ENCODE measurements at places on chromosomes 3 and 15.

DNA sequence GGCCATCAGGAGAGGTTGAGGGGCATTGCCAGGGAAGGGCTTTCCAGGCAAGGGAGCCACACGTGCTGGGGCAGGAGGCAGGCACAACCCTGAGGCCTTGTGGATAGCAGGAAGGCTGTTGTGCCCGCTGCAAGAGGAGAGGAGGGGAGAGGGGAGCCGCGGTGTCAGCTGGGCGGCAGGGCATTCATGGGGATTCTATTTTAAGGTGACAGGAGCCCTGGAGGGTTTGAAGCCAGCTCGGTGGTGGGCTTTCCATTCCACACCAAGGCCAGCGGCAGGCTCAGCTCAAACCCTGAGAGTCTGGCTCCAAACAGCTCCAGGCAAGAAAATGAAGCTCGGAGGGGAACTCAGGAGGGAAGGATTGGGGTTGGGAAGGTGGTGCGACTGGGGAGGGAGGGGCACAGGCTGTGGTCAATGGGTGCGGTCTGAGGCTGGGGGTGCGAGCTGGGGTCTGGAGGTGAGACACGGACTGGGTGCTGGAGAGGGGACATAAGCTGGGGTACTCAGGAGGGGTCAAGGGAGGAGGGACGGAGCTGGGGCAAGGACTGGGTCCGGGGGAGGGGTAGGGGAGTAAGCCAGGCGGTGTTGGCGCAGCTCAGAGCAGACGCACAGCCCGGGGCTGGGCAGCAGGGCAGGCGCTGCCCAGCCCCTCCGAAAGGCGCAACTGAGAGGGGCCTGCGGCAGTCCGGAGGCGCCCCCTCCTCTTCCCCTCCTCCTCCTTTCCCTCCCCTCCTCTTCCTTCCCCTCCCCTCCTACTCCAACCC lies 43.4 kb downstream of the TPRA1 start:
- no peak for DNase-seq

DNA sequence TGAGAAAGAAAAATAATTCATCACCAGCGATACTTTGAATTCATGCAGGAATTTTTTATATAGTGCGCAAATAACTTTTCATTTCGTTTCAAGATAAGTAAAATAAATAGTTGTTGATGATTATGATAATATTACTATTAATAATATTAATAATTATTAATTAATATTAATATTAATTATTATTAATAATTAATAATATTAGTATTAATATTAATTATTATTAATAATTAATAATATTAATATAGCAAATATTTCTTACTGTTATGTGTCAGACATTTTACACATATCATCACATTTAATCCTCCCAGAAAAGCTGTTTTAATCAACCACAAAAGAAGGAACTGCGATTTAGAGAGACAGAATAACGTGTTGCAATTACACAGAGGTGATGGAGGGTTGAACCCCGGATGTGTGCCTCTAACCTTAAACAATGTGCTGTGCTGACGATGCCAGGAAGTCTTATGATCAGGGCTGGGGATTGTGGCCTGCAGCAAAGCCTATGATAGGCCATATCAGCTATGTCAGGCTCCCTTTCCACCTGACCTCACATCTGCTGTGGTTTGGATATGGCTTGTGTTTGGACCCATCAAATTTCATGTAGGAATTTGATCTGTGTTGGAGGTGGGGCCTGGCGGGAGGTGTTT lies 263.5 kb upstream of the NR2F2 start:
- no peak for DNase-seq

GRCh38 chr3:185920184-185920583 lies 17.6 kb downstream of the TRA2B start:
- DNase-seq = no peak

DNA sequence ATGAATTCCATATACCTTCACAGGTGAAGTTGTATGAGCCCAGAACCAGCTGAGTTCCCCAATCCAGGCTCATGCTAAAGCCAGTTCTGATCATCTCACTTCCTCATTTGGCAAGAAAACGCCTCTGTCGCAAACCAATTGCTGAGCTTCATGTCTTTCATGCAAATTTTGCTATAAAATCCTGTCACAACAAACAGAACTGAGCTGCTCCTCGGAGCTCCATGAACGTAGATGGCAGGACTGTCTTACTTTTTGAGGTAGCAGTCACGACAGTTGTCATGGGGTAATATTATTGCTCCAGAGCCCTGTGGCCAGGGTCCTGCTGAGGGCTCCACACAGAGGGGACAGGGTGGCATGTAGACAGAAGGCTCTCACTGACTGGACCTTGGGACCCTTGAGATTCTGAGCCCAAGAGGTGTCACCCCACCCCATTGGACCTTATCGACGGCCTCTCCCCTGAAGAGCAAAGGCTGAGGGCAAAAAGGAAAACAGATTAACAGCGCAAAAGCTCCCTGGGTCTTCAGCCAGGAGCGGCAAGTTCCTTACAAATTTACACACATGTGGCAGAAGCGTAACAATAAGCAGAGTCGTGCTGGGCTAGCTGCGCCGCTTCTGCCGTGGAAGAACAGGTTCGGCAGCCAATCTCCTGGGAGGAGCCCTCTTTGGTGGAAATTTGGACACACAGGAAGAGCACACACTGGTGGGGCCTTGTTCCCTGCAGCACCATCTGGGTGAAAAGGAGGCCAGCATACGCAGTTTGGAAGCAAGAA lies 249.2 kb downstream of the OPA1 start:
- DNase-seq = no peak

DNA sequence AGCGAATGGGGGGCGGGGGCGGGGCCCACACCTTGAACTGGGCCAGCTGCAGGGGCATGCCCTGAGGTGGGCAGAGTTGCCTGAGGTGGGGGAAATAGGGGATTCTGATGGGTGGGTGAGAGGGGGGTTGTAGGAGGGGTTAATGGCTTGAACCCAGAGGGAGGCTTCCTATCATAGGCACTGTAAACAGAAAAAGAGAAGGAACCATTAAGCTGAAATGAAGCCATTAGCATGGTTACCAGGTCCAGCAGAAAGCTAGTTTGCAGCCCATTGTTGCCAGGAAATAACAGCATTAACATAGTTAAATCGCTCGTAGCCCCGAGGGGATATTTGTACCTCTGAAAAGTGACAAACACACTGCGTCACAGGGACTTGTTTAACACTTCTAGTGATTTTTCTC lies 29.0 kb downstream of the ETV5 start:
- no peak for DNase-seq

GRCh38 chr15:81255958-81256320 lies 59.3 kb downstream of the IL16 start:
- no peak for DNase-seq

DNA sequence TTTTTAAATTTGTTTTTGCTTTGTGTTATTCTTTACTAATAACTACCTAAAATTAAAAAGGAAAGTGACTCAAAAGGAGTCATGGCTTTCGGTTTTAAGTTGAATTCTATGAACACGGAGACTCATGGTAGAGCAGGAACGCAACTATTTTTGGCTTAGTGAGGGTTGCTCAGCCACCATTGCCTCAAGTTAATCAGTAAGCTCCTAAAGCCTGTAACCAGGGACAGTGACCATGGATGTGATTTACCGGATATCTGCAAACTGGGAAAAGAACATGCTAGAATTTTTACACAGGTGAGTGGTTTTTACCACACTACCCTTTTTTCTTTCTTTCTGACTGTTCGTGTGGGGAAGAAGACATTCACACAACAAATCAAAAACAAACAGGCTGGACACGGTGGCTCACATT lies 11.8 kb downstream of the SLC12A8 start:
- no peak for DNase-seq

DNA sequence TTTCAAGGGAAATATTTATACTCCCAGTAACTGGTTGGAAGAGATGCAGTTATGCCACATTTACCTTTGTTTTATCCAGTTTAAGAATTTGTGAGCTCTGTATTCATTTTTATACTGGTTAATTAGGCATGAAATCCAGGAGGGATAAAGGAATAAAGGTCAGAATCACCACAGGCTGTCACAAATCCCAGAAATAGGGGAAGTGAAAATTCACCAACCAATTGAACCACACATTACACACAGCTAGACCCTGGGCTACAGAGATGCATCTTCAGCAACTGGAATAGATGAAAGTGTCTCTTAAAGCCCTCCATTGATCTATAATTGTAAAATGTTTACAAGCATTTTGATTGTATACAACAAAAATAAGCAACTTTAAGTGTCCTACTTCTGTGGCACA lies 18.5 kb downstream of the SERPINI1 start:
- DNase-seq = no peak

- DNase-seq = no peak
Observed at GRCh38 chr3:157131861-157132260, 28.1 kb downstream of the CCNL1 start.

DNA sequence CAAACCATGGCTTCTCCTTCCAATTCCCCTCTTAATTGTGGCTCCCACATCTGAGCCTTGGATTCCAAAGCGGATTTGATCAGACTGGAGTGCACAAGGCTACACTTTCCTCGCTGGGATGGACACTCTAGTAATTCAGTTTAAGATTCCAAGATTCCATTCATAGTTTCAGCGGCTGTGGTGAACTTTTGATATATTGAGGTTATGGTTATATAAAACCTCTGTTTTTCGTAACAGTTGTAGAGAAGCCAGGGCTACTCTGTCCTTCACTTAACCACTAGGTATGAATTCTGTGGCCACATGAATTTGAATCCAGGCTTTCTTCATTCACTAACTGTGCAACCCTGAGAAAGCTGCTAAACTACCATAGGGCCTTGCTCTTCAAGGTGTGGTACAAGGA lies 67.9 kb upstream of the KY start:
- DNase-seq = peak; percentile 42

- DNase-seq = no peak
Observed at GRCh38 chr3:195094191-195094921, 176.6 kb downstream of the XXYLT1 start.

DNA sequence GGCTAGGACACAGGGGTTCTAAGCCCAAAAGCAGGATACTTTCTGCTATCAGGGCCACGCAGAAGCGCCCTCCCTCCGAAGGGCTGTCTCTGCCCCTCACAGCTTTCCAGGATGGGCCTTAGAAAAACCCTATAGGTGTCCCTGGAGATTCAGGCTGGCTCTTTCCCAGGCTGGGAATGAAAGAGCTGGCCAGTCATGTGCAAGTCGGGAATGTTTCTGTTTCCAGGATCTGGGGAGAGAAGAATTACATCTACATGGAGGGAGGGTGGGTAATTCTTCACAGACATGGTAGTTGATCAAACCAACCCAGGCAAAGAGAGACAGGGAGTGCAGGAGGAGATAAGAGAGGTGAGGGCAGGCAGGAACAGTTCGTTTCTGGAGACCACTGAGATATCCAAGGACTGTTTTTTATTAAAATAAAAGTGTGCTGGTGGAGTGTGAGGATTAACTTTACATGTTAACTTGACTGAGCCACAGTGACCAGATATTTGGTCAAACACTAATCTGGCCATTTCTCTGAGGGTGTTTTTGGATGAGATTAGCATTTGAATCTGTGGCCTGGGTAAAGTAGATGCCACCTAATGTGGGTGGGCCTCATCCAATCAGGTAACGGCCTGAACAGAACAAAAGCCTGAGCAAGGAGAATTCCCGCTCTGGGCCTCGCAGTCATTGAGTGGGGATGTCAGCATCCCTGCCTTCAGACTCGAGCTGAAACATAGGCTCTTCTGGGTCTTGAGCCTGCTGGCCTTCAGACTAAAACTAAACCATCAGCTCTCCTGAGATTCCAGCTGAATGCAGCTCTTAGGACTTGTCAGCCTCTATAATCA lies 15.3 kb downstream of the NUP210 start:
- DNase-seq = no peak

DNA sequence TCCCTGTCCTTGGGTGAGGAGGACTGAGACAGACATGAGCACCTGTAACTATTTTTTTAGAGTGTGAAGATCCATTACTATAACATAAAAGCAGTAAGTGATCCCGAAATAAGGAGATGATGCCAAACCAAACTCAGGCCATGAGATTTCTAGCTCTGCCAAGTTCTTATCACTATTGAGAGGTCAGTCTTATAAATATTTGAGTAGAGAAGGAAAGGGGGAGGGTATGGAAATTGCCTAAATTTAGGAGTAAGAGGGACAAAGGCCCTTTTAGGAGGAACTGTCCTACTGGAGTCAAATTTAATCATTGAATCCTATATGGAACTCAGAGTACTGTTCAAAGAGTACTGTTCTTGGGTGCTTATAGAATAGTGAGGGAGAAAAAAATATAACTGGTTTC lies 326.9 kb upstream of the NAALADL2 start:
- no peak for DNase-seq

GRCh38 chr3:118963711-118964110 lies 70.9 kb downstream of the IGSF11 start:
- DNase-seq = no peak

DNA sequence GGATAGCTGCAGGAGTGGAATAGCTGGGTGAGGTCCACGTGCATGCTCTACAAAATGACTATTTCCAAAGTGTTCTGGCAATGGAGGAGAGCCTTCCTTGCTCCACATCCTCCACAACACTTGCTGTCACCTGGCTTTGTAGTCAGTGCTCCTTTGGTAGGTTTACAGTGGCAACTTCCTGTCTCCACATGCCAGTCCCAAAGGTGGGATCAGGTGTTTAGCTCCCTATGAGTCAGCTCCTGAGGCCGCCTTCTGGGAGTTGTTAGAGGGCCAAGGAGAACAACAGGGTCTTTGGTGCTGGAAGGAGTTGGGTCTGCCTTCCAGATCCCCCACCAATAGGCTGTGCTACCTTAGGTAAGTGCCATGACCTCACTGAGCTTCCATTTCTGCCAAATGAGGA lies 15.3 kb upstream of the LIMD1 start:
- no peak for DNase-seq

- no peak for DNase-seq
Observed at GRCh38 chr3:68912376-68912775, 20.0 kb downstream of the TAFA4 start.

DNA sequence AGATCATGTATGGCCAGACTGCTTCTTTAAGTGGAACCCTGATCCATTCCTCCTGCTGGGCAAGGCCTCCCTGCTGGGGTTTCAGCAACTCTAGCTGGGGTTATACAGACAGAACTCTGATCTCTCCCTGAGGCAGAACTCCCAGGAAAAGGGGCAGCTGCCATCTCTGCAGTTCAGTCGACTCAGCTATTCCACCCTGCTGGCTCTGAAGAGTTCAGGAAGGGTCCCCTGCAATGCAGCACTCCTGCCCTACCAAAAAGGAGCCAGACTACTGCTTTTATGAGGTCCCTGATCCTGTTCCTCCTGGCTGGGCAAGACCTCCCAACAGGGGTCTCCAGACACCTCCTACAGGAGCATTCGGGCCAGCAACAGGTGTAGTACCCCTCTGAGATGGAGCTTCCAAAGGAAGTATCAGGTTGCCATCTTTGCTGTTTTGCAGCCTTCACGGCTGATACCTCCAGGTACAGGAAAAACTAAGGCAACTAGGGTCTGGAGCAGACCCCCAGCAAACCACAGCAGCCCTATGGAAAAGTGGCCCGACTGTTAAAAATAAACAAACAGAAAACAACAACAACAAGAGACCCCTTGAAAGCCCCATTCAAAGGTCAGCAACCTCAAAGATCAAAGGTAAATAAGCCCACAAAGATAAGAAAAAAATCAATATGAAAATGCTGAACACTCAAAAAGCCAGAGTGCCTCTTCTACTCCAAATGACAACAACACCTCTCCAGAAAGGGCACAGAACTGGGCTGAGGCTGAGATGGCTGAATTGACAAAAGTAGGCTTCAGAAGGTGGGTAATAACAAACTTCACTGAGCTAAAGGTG lies 14.2 kb upstream of the CP start:
- DNase-seq = no peak

Data from fibroblast of skin of left quadriceps (primary cell).